Cardiac muscle cell (in vitro differentiated cells and primary cell): ENCODE measurements at places on chromosomes 16 and 17. TPM values are rescaled to one million over a fixed set of nuclear protein-coding genes. Genes with fewer than 3 reads are reported as not detected.
A peak's percentile ranks its signal among the peaks of the same experiment; 100 is the strongest.

GRCh38 chr17:38674014-38674748 is 576 bp downstream of the EPOP start:
- DNase-seq, result peak; percentile 55

The TVP23C gene
- 20.8 and 33.4 TPM in 2 replicates for total RNA-seq

The SULT1A1 gene
- total RNA-seq, result 23.6 and 30.4 TPM in 2 replicates

- DNase-seq, result no peak
Observed at GRCh38 chr17:45103269-45103795, 29.0 kb downstream of the PLCD3 start.

DNA sequence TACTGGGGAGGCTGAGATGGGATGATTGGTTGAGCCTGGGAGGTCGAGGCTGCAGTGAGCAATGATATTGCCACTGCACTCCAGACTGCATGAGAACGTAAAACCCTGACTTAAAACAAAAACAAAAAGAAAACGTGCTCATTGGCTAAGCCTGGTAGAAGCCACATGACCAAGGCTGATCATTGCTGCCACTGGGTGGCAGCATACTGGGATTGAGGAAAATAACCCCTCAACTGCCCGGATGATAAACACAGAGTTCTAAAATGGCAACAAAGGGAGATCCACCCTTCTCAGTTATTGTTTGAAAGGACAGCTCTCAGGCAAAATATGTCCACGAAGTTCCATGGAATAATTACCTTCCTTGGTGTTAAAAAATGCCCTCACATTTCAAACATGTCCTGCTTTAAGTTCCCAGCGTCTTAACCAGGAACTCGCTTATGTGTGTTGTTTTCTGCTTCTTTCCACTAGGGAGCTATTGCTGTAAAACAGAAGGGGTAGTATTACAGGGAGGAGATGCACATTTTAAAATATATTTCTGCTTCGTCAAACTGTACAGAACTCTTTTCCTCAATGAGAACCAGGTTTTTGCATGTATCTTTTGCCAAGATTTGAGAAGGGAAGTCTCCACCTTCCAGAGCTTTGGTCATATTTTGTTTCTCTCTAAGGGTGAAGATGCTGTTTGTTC is 675.3 kb downstream of the MAF start:
- no peak for DNase-seq

- DNase-seq, result no peak
Observed at GRCh38 chr17:34308371-34308770, 10.9 kb upstream of the CCL8 start.

The ZG16 gene
- total RNA-seq, result not detected in 2 replicates

DNA sequence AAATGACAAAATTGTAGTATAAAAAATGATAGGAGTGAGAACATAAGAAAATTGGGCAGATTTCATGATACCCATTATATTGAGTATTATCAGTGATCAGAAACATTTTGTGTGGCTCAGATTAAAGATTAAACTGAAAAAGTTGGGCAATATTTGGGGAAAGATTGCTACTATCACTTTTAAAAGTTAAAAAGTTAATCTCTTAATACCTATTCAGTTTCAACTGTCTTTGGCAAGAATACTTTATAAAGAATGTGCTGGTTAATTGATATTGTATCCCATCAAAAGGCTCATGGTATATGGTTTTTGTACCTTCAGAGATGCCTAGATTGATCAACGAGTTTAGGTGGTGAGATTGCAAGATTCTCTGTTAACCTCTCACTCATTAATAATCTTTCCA is 55.8 kb downstream of the BPTF start:
- DNase-seq, result no peak

The NPIPB6 gene
- 1.1 and 4.9 TPM in 2 replicates for total RNA-seq
